Stimulated activated CD4-positive, alpha-beta T cell treated with anti-CD3 and anti-CD28 coated beads, Interleukin-2, amount 100 ng/mL, for 24 hours (primary cell): ENCODE measurements at places on chromosomes 5 and 9.

DNA sequence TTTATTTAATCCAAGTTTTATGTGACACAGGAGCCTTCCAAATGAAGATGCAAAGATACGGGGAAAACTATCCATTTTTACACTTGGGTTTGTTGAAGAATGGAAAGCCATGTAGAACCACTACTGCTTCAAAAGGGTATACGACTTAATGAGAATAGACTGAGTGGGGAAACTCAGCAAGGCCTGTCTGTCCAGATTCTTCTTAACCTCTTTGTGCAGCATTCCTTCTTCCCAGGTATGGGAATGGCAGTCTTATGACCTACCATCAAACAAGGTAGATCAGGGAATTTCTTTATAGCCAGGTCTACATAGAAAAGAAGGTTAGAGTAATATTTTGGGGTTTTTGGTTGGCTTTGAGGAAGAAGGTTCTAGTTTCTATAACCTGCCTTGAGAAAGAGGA, 23.4 kb downstream of the APTX start:
- DNase-seq, result no peak

DNA sequence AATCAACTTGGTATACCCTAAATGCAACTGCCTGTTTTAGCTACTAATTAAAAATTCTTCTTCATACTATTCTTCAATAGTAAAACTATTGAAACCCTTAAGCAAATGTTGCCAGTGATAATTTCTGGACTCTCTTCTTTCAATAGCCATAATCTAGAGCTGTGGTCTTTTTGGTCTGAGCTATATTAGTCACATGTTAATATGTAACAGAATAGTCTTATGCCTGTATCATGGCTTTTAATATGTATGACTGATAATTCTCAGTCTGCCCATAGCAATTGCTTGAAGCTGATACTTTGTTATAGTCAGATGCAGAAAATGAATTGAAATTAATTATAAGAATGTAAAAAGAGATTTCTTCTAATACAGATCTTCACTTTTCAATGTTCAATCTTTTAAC, 1871.9 kb upstream of the CDH6 start:
- DNase-seq, result no peak

- DNase-seq, result no peak
Measured at GRCh38 chr5:3393920-3394597, 201.6 kb upstream of the IRX1 start.

DNA sequence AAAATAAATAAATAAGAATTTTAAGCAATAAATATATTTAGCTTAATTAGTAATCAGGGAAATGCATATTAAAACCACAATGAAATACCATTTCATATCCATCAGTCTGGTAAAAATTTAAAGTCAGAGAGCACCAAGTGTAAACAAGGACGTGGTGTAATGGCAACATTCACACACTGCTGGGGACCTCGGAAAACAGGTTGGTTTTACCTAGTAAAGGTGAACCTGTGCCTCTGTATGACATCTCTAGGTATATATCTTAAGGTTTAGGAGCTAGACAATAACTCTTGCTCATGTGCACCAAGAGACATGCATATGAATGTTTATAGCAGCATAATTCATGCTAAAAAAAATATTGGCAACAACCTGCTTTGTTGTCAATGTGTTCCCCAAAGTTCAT, 29.7 kb downstream of the FNBP1 start:
- no peak for DNase-seq

GRCh38 chr5:473551-474192, 30.7 kb downstream of the EXOC3 start:
- DNase-seq, result peak; percentile 44

DNA sequence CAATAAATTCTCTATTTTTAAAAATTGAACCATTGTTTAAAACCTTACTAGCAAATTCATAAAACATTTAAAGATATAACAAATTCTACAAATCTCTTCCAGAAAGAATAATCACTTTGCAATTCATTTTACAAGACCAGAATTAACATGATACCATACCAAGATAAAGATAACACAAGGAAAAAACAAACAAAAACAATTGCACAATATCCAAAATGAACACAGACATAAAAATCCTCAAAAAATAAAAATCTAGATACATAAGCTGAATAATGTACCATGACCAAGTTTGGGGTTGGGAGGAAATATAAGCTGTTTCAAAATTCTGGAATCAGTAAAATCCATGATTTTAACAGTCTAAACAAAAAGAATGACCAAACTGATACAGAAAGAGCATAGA, 11.1 kb downstream of the CCNG1 start:
- no peak for DNase-seq

DNA sequence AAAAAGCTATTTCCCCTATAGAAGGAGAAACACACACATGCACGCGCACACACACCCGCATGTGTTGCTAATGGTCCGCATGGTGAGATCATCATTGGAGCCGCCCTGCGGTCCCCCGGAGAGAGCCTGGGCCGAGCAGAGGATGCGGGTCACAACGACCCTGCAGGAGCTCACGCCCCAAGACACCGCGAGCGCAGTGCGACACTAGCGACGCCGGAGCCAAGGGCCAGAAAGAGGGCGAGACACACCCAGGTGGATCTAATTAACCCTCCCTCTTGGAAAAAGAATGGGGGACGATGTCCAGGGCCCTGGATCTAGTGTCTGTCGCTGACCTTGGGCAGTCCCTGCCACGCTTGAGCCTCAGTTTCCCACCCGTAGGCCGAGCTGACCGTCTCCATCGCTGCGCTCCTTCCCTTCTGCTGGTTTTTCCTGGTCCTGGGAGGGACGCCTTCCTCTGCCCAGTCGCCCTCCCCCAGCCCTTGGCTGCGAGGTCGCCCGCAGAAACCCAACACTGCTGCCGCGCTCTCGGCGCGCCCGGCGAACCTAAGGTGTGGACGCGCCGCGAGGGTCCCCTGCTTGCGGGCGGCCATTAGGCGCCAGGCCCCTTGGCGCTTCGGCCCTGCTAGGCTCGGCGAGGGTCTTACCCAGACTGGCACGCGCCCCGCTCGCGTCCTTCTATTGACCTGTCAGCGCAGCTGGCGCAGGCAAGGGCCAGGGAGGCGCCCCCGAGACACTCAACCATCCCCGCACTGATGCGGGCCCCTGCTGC, 47.5 kb upstream of the RNF20 start:
- DNase-seq, result no peak

- DNase-seq, result no peak
Measured at GRCh38 chr5:10857338-10857733, 96.3 kb upstream of the DAP start.

GRCh38 chr5:112718344-112718743, 19.3 kb upstream of the APC start:
- no peak for DNase-seq

DNA sequence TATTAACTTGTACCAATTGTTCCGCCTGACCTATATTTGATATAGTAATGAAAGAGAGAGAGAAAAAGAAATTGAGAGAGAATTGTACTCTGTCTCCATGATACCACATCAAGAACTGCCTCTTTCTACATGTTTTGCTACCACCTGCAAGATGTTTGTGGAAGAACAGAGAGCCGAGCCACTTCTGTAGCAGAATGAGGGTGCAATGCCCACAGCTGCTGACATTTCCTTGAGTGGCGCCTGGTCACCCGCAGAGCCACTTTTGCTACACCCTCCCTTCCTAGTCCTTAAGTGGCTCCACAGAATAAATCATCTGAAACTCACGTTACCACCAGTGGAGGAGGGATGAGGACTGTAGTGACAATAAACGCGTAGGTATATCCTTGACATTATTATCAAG, 17.1 kb upstream of the FAM81B start:
- DNase-seq, result no peak

DNA sequence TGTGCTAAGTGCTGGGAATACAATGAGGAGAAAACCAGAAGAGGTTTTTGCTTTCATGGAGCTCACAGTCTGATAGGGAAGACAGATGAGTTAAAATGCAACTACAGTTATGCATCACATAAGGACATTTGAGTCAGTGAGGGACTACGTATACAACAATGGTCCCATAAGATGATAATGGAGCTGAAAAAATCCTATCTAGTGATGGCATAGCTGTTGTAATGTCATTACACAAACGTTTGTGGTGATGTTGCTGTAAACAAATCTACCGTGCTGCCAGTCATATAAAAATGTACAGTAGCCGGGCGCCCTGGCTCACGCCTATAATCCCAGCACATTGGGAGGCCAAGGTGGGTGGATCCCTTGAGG, 110.1 kb upstream of the RAD23B start:
- DNase-seq, result no peak

- no peak for DNase-seq
Measured at GRCh38 chr9:134624137-134624591, 17.4 kb upstream of the COL5A1 start.

- DNase-seq, result no peak
Measured at GRCh38 chr5:31965227-31965626, 208.9 kb downstream of the GOLPH3 start.

DNA sequence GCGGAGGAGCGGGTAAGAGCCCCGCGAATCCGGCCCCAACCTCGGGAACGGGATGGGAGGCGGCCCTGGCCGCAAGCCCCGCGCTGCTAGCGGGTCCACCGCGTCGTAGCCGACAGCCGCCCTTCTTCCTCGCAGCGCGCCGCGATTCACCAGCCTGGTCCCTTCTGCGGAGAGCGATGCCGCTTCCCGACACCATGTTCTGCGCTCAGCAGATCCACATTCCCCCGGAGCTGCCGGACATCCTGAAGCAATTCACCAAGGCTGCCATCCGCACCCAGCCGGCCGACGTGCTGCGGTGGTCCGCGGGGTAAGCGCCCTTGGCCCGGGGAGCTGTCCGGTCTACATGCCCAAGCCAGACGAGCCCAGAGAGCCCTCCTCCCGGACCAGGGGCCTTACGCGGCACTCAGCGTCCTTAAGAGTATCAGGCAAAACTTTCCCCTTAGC, 335 bp downstream of the ROPN1L start:
- DNase-seq, result no peak

DNA sequence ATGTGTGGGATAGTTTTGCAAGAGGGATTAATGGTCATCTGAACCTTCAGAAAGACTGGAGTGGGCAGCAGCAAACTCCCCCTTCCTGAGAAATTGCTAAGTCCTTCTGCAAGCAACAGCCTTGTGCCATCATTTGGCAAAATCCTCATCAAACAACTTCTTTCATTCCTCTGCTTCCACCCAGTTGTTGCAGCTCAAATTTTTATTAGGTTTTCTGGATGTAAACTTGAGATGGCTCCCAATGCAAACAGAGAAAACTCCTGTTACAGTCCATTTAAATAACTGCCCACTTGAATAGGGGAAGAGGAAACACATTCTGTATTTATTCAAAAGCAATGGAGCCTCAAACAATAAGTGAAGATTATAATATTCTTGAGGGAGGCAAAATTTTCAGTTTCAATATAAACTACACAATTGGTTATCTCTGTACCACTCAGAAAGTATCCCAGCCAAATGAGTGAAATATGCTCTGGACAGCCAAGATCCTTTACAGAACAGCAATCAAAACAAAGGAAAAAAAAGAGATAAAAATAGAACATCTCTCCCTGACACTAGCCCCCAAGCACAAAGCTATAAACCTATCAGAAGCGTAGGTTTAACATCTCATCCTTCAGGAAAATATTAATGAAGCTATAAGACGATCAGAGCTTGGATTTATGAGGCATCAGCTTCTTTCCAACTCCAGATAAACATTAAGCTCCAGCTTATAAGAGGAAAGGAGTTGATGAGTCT, 17.3 kb upstream of the DAP start:
- DNase-seq, result no peak

- no peak for DNase-seq
Measured at GRCh38 chr5:87266914-87267573, 639 bp upstream of the RASA1 start.

- no peak for DNase-seq
Measured at GRCh38 chr5:50856401-50857119, 190.1 kb downstream of the PARP8 start.

DNA sequence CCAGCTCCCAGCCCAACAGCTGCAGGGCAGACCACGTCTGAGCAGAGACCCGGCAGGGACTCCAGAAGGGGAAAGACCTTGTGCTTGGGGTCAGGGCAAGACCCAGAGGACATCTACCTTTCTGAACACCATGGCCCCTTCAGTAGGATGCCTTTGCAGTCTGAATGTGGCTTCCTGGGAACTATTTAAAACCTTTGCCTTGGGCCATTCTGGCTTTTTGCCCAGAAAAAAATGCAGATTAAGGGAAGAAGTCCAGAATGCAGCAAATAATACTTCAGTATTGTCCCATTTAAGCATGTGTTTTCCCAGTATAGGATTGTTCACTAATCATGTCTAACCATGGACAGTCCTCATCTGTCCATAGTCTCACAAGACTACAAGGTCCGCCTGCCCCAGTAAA, 67.5 kb upstream of the ERCC6L2 start:
- no peak for DNase-seq

DNA sequence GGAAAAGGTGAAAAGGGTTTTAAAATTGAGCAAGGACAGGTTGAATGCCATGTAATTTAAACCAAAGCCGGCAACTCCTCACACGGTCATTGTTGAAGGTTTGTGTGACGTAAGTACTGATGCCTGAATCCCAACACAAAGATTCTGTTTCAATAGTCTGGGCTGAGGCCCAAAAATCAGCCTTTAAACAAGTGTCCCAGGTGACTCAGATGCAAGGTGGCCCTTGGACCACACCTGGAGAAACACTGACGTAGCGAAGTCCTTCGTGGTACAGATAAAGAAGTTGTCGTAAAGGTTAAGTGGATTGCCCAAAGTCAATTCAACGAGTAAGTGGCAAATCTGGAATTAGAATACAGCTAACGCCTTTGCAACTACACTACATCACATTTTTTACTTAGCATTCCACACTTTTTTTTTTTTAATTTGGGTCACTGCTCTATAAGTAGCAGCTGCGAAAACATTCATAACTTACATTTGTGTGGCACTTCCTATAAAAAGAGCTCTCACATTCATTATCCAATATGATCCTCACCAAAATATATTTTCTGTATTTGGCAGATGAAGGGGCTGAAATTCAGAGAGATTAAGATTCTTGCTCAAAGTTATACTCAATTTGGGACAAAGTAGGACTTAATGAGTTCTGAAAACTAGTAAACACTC, 111.3 kb downstream of the LPAR1 start:
- DNase-seq, result no peak

DNA sequence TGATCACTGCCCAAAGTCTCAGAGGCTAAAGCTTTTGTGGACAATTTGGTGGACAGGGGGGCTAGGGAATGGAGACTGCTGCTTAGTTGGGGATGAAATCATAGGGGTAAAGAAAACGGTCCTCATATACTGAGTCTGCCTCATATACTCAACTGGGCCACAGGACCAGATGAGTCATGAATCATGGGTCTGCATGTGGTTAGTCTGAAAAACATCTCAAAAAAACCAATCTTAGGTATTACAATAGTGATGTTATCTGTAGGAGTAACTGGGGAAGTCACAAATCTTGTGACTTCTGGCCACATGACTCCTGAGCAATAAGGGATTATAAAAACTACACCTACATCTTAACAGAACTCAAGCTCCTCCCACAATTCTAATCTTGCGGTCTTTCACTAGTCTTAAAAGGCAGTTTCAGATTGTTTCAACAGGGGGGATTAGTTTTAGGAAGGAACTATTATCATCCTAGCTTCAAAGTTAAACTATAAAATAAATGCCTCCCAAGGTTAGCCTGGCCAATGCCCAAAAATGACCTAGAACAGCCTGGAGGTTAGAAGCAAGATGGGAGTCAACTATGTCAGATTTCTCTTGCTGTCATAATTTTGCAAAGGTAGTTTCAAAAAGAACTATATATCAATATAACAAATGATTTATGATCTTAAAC, 17.5 kb downstream of the TMEM161B start:
- DNase-seq, result no peak
